ENCODE measurements at places on chromosomes 13 and 19.

DNA sequence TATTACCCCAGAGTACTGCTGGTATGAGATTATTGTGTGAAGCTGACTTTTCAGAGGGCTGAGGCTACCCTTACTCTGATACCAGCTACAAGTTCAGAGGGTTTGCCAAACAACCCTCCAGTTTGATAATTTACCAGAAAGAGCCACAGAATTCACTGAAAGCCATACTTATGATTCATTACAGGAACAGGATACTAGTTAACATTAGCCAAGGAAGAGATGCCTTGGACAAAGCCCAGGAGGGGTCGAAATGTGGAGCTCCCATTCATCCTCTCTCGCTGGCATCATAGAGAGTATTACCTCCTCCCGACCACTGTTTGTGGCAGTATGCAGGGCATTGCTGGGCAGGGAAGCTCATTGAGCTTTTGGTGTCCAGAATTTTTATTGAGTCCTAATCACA lies 364.3 kb downstream of the KCNRG start:
- no peak for DNase-seq

GRCh38 chr13:66940113-66940512 lies 290.0 kb downstream of the PCDH9 start:
- DNase-seq, result no peak

DNA sequence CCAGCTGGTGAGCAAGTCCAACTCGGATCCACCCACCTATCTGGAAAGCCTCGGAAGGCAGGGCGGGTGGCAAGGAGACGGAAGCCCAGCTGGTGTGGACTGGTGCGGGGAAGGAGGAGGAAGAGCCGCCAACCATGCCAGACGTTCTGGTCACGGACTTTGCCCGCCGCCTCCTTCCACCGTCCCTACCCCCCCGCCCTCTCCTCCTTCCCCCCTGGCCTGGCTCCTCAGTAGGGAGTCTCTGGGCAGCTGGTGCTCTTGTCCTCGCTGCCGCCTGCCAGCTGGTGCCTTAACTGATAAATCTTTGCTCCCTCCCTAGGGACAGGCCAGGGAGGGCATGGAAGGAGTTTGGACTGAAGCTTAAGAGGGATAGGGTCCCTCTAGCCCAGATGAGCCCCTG lies 4.8 kb downstream of the SYNGR4 start:
- DNase-seq, result no peak

DNA sequence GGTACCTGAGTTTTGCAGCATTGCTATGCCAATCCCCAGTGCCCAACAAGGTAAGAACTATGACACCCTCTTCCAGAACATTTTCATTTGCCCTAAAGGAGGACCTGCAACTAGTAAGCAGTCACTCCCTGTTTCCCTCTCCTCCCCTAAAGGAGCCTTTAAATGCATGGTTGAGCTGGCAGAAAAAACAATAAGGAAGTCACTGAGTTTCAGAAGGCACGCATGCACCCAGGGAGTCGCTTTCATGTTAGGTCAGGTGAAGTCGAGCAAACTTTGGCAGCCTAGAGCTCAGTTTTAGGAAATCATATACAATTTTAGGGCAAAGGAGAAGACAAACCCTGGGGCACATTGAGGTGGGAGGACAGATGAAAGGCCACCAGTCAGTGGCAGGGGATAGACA lies 11.8 kb downstream of the NLRP11 start:
- no peak for DNase-seq

DNA sequence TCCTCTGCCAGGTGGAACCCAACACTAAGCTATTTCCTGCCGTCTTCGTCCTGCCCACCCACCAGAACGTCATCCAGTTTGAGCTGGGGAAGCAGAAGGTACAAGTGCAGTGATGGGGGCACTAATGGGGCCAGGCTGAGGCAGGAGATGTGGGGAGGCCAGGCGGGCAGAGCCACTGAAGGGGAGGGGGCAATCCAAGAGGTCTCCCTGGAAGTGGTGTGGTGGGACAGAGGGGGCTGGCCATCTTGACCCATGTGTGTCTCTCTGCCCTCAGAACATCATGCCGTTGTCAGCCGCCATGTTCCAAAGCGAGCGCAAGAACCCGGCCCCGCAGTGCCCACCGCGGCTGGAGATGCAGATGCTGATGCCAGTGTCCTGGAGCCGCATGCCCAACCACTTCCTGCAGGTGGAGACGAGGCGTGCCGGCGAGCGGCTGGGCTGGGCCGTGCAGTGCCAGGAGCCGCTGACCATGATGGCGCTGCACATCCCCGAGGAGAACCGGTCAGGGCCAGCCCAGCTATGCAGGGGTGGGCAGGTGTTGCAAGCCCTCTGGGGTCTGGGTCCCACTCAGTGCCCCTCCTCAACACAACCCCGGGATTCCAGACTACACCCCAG lies 49.6 kb downstream of the RYR1 start:
- no peak for DNase-seq

DNA sequence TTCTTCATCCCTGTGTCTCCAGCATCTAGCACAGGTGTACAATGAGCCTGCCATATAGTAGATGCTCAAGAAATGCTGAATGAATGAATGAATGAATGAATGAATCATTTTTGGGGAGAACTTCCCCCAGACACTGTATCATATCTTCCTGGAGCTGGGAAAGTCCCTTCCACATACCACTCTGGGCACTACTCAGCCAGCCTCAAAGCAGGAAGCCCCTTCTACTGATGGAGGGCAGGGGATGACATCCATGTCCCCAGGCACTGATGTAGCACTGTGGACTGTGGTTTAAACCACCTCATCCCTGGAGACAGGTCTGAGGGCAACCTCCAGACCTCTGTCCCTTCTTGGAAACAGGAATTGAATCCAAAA lies 4.8 kb downstream of the GNA15 start:
- no peak for DNase-seq

DNA sequence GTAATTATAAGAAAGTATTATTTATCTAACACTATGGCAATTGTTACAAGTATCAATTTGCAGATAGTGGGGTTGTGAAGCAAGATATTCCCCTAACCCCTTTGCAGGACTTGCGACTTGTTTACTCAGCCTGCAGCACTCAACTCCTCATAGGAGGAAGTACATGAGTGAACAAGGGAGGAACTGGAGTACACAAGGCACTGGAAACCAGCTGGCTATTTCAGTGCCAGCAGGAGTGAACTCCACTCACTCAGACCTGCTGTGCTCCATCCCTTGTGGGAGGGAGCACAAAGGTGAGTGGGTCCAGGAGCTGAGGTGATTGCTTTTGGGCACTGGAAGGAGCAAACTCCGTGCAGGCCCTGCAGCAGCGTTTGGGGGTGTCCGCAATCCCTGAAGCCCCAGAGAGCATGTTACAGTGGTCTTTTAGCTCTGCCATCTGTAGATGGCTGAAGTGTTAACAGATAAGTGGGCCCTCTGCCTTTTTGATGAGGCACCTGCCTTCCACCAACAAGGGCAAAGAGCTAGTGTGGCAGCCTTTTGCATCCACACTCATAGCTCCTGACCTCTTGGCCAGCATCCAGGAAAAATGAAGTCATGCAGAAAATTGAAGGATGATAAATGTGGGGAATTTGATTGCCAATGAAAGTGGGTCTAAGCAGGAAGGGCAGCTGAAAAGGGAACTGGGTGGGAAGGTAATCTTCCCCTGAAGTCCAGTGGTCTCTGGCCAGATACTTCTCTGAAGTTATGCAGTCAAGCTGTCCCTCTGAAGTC lies 802.2 kb upstream of the MIR17HG start:
- DNase-seq, result no peak

- peak; percentile 12 for DNase-seq
Observed at GRCh38 chr19:52689843-52690368, 44.9 kb downstream of the ZNF611 start.

DNA sequence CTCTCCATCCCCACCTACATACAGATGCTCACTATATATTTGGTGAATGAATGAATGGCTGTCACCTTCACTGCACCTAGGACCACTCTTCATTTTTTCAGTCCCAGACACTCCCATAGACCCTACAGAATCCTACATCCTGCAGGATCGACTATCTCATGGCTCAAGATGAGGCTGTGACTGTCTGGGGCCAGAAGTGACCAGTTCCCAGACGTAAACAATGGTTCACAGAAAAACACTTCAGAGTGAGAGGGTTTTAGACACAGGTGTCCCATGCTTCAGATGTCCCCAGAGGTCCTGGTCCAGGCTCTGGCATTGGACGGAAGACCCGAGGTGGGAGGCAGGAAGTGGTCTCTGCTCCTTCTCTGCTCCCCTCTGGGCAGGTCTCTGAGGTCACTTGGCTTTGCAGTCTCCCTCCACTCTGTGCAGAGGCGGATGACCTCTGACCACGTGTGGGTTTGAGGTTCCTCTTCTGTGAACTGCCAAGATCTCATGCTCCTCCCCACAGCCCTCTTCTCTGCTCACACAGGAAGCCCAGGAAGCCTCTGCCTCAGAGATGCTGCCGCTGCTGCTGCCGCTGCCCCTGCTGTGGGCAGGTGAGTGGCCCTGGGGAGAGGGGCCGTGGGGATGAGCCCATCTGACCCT lies 24.9 kb downstream of the SIGLEC7 start:
- DNase-seq, result no peak

- no peak for DNase-seq
Observed at GRCh38 chr13:20828539-20829364, 55.0 kb upstream of the EEF1AKMT1 start.

DNA sequence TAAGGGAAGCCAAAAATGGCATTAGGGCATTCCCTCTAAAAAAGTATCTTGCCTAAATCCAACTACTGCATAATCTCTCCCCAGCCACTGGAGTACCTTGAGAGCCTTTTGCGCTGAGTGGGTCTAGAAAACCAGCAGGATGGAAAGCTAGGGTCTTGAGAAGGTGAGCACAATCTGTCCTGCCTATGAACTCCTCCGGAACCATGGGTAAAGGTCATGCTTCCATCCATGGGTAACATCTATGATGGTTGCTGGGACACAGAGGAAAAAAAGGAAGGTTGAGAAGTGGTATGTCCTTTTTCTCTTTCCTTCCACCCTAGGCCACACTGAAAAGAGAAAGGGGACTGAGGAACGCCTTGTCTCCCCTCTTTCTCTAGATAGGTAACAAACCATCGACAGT lies 52.4 kb downstream of the ZNF676 start:
- no peak for DNase-seq

GRCh38 chr19:19749908-19750841 lies 17.3 kb upstream of the ZNF14 start:
- no peak for DNase-seq

- DNase-seq, result no peak
Observed at GRCh38 chr13:106383791-106384190, 151.7 kb downstream of the EFNB2 start.

DNA sequence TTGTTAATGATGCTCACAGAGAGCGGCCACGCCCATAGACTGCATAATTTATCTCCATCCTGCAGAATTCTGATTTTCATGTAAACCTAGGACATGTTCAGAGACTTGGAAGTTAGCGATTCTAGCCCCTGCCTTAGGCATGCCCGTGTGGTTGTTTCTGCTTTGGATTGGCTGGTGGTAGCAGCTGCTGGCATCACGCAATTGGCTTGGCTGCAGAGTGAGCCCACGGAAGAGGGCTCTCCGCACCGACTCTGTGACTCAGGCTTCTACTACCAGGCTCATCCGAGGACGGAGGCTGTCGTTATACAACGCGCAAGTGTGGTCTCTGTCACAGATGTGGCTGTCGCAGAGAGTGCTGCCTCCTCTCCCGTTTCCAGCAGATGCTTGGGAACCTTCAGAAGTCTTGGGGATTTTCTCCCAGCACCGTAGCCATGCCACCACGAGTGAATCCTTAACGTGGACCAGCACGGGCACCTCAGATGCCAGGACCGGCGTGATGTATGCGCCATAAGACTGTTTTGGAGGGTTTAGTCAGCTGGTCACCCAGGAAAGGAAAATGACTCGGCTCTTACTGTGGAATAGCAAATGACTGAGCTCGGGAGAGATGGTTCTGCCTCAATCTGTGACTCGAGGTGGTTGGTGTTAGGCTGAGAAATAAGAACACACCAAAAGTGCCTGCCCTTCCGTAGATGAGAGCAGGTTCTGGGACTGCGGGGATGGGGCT lies 61.0 kb upstream of the F7 start:
- no peak for DNase-seq

- DNase-seq, result no peak
Observed at GRCh38 chr13:27449081-27449603, 1.2 kb downstream of the MTIF3 start.

DNA sequence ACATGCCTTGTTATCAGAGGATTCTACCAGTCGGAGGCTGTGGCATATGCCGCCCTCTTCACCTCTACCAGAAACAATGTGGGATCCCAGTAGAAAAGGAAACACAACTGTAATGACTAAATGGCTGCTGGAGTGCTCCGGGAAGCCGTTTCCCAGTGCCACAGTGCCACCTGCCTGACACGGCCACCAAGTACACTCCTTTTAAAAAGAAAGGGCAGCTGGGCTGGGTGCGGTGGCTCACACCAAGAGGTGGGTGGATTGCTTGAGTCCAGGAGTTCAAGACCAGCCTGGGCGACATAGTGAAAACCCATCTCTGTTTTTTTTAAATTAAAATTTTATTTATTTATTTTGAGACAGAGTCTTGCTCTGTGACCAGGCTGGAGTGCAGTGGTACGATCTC lies 67.3 kb downstream of the TRPM4 start:
- peak; percentile 15 for DNase-seq

DNA sequence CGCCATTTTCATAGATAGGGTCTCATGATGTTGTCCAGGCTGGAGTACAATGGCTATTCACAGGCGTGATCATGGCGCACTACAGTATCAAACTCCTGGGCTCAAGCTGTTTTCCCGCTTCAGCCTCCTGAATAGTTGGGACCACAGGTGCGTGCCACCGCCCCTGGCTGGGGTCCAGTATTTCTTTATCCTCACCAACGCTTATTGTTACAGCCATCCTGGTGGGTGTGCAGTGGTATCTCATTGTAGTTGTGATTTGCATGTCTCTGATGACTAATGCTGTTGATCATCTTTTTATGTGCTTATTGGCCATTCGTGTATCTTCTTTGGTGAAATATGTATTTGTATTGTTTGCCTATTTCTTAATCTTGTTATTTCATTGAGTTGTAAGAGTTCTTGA lies 49.0 kb downstream of the SIPA1L3 start:
- DNase-seq, result no peak

GRCh38 chr13:110280985-110281688 lies 25.8 kb downstream of the COL4A1 start:
- no peak for DNase-seq

GRCh38 chr19:42412661-42413076 lies 14.5 kb downstream of the LIPE start:
- DNase-seq, result no peak

- no peak for DNase-seq
Observed at GRCh38 chr13:33870046-33870668, 52.2 kb downstream of the RFC3 start.

GRCh38 chr13:23715092-23715761 lies 145.0 kb downstream of the TNFRSF19 start:
- no peak for DNase-seq

- no peak for DNase-seq
Observed at GRCh38 chr19:7072541-7072940, 3.0 kb downstream of the ZNF557 start.

Data from HS-27A (cell line).